ENCODE measurements at places on chromosomes 2 and 18. TPM values are rescaled to one million over a fixed set of nuclear protein-coding genes. Genes with fewer than 3 reads are reported as not detected.

DNA sequence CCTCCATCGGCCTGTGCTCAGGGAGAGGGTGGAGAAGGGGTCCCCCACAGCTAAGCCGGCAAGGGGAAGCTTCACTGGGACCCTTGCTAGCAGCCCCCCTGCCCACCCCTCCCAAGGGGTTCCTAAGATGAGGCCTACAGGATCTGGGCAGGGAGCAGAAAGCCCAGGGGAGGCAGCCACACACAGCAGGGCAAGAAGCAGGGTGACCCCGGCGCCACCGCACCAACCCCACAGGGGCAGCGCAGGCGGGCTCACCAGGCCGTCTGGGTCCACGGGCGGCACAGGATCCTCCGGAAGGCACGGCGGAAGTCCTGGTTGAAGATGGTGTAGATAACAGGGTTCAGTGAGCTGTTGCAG, 1.8 kb downstream of the ADRA2B start:
- no peak for DNase-seq

GRCh38 chr2:75421986-75422385, 138.8 kb downstream of the EVA1A start:
- no peak for DNase-seq

DNA sequence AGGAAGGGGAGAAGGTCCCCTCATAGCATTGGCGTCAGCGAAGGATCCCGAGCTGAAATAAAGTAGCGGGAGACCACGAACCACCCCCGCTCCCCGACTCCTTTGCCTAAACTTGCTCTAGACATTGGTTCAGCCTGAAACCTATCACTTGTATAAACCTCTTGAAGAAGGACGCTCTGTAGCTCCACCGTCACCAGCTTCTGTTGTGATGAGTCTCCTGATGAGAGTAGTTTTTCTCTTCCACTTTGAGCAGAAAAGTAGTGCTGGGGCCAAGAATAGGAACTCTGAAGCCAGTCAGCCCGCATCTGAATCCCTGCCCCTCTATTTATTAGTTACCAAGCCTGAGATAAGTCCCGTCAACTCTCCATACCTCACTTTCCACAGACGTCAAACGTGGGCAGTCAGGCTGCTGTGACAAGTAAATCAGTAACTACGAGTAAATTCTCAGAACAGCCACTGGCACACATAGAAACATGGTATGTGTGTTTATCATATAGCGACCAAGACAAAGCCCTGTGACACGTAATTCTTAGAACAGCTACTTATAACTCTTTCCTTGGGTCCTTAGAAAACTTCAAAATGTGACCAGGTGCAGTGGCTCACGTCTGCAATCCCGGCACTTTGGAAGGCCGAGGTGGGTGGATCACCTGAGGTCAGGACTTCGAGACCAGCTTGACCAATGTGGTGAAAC, 61.7 kb downstream of the CD226 start:
- DNase-seq = no peak

DNA sequence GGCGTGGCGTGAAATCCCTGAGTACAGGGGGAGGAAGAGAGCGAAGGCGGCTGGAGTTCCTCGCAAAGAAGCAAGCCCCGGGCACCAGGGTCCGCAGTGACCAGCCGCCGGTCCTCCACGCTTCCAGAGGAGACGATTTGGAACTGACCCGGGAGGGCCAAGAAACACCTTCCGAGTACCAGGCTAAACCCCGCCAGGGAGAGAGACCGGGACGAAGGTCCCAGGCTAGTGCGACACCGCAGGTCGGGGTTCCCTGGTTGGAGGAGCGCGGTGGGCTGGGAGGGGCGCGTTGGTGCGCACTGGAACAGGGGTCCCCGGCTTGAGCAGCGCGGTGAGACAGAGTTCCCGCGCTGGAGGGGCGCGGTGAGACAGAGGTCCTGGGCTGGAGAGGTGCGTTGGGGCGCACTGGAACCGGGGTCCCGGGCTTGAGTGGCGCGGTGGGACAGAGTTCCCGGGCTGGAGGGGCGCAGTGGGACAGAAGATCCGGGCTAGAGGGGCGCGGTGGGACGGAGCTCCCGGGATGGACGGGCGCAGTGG, 901 bp downstream of the WDFY1 start:
- peak; percentile 24 for DNase-seq

- no peak for DNase-seq
Observed at GRCh38 chr18:23377669-23378301, 75.3 kb upstream of the RIOK3 start.

DNA sequence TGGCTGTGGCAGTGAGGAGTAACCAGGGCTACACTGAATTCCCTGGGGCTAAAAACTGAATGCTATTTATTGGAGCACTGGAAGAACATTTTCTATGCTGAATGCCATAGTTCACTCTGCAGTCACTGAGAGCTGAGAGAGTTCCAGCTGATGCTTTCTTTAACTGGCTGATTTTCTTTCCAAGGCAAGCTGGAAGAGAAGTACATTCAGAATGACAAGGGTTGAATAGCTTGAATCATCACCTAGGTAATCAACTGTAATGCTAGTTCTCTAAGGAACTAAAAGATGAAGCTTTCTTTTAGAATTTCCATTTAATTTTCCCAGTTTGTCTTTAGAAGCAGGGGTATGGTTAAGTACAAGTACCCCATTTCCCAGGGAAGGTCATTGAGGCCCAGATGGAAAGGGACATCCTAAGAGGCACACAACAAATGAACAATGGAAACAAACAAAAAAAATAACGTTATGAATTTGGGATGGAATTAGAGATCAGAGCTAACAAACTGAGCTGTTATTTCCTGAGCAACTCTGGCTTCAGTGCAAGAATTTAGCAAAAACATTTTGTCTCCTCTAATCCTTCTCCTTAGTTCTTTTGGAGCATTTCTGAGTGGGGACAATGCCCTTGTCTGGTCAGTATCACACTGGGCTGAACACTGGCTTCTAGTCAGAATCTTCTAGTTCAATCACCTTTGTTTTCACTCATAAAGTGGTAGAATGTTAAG, 132.8 kb upstream of the REG3A start:
- no peak for DNase-seq

DNA sequence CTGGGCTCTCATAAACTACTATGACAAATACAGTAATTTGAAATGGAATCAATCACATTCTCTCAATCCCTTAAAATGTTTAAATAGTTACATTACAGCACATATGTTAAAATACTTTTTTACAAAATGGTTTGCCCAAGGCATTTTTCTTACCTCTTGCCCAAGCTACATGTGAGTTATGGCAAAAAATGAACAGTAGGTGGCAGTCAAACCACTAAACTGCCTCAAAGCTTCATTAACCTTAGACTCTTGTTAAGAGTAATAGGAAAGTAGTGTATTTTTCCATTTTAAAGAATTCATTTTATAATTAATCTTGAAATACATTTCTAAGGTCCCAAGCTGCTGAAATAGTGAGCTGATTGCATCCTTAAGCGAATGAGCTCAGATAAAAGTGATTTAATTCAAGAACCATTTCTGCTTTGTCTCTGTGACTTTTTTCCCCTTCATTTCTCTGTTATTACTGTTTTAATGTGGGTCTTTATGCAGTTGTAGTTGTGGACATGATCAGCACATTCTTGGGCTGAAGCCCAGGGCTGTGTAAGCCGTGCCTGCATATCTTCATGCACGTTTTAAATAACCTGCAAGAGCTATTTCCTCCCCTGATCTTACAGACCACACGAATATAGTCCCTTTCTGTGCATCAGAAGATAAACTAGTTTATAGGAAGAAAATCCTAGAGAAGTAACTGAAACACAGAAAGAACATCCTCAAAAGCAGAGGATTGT, 311.8 kb downstream of the LNPK start:
- DNase-seq = no peak

The IL36B gene
- polyA plus RNA-seq = not detected

The TCF4 gene
- polyA plus RNA-seq = 36.5 TPM
